ENCODE measurements at places on chromosomes 2 and 18. TPM values are rescaled to one million over a fixed set of nuclear protein-coding genes. Genes with fewer than 3 reads are reported as not detected.

GRCh38 chr2:10614939-10615338, 74.8 kb downstream of the NOL10 start:
- no peak for DNase-seq

GRCh38 chr2:127661949-127662510, 13.3 kb downstream of the LIMS2 start:
- DNase-seq: no peak

DNA sequence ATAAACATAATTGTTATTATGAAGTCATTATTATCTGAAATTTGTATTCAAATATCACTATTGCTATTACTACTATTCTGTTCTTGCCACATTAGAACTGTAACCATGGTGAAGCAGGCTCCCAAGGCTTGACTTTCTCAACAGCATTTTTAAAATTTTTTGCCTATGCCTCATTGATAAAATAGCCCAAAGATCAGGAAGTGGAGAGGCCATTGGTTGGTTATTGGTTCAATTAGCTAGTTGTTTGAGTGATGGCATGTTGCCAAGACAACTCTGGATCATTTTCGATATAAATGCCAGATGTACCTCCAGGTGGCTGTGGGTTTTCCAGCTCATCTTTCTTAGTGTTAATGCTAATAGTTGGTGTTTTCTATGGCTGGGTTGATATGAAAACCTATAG, 513.5 kb downstream of the TRIB2 start:
- DNase-seq: no peak

The MC4R gene
- total RNA-seq: 3.3 TPM

- DNase-seq: no peak
Measured at GRCh38 chr2:188091220-188091619, 200.5 kb upstream of the GULP1 start.

DNA sequence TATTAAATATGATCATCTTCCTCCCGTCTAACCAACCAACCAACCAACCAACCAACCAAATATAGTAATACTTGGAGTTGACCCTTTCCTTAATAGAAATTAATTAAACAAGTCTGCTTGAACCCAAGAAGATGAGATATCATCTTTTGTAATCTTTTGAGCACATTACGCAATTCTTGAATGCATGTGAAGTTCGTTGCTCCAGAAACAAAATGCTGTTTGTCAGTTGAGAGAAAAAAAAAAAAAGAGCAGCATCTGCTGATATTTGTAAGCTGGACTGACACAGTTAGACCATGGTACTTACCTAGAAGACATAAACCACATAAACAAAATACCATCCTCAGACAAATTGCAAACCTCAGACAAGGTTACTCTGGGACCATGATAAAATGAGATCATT, 9.2 kb upstream of the SERPINB2 start:
- no peak for DNase-seq

The FAM124B gene
- total RNA-seq: 8.2 TPM
